Esophagus squamous epithelium (tissue), 5 donors: ENCODE measurements at places on chromosomes 6 and 20. TPM values are rescaled to one million over a fixed set of nuclear protein-coding genes. Genes with fewer than 3 reads are reported as not detected.

DNA sequence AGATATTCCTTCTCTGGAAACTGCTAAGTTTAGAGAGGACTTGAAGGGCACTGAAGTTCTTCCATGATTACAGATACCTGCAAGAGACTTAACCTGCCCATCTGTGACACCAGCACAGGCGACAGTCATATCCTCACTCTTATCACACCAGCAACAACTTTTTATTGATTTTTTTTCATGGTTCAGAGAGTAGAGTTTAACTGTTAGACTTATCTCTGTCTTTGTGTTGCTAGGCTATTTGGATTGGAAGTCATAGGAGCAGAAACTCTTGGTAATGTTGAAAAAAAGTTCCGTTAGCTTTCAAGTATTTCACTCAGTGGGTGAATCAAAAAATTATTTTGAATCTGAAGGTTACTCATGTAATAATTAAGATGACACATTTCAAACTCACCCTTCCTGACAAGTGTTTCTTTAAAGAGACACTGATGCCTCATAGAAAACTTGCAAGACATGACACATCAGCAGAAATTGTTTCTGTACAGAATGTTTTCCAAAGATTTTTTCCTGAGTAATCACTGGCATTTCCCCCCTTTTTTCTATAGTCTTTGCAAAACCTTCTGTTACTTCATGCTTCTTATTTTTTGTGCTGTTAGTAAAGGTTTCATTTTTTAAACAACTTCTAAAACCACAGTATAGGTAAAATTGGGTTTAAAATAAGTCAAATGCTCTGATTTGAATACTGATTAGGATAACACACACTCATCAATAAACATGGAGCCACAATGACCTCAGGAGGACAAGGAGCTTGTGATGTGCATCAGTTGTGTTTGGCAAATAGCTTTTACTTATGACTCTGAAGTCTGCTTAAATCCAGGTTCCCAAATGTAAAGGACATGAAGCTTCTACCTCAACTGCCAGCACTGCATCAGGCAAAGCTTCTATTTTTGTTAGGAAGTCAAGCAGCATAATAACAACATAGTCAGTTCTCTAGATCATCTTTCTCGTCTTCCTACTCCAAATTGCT, 252.9 kb upstream of the MAN1A1 start:
- no peak overlapping the region for H3K4me3 ChIP-seq
- H3K36me3 ChIP-seq, result no peaks in the 10 kb centered on the region
- no peak overlapping the region for H3K27ac ChIP-seq
- H3K4me1 ChIP-seq, result no peaks in the 10 kb centered on the region

DNA sequence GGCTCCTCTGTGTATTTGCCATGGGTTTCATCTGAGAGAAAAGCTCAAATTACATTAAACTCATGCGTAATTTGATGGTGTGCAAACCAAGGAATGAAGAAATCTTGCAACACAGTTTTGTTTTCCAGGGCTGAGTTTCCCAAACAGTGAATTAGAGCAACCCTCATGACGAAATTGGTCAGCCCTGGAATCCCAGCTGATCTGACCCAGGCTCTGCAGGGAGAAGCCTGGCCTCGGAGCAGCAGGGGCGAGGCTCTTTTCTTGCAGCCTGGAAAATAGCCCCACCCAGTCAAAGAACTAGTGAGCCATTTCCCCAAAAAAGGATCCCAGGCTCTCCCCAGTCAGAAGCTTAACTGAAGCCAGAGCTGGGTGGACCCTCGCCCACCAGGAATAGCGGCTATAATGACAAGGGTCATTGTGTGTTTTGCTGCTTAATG, 107.3 kb upstream of the SNX9 start:
- H3K4me1 ChIP-seq, result peaks cover 10% of the 10 kb centered on the region
- no peak overlapping the region for H3K4me3 ChIP-seq
- no peak for DNase-seq
- no peak overlapping the region for H3K27ac ChIP-seq
- no peaks in the 10 kb centered on the region for H3K27me3 ChIP-seq

DNA sequence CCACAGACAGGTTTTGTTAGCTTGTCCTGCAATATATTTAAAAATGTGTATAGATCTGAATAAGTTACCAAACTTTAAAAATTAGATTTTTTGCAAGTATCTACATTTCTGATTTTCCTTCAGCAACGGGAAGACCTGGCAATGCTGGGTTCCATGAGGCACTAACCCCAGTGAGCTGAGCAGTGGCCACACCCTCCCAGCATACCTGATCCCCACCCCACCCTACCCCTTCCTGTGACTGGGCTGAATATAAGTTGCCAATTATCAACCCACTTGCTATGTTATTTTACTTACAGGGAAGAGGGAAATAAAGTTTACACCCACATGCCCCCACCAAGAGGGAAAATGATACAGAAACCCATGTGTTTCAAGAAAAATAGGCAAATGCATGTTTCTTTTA, 70.3 kb upstream of the RALGAPA2 start:
- no peak overlapping the region for H3K27ac ChIP-seq
- no peaks in the 10 kb centered on the region for H3K27me3 ChIP-seq
- H3K4me3 ChIP-seq, result no peak overlapping the region
- no peak for DNase-seq
- H3K4me1 ChIP-seq, result peaks cover 31% of the 10 kb centered on the region

GRCh38 chr20:58238490-58238889, 10.0 kb upstream of the ANKRD60 start:
- H3K4me3 ChIP-seq, result no peak overlapping the region
- no peak for DNase-seq
- H3K27me3 ChIP-seq, result no peaks in the 10 kb centered on the region

- peaks cover 75% of the 10 kb centered on the region for H3K4me1 ChIP-seq
- H3K36me3 ChIP-seq, result no peaks in the 10 kb centered on the region
Measured at GRCh38 chr6:42777126-42777822, 4.6 kb upstream of the BICRAL start.

DNA sequence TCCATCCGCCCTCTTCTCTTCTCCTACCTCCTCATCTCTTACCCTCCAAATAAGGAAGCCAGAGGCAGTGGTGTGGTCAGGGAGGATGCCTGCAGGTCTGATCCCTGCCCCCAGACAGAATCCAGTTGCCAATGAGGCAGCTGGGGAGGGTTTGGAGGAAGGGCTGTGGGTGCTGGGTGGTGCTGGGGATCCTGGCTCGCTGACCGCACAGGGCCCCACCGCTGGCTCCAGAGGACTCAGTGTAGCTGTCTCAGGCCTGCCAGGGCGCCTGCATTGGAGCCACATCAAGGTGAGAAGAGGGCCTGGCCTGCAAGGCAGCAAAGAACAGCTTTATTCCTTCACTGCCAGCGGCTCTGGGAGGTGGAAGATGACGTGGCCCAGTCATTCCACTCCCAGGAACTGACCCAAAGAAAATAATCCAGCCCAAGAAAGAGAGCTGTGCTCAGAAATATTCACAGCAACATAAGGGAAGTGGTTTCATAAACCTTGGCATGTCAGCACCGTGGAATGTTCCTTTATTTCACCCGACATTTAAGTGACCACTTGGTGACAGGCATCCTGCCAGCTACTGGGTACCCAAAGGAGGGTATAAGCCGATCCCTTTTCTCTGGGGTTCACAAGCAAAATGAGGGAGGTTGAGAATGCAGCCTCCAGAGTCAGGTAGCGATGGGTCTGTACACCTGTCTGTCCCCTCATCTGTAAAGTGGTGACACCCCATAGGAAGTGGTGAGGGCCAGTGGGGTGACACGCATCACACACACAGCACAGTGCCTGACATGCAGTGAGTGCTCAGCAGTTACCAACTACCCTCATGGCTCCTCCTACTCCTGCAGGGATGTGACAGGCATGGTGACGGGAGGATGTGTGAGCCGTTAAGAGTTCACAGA, 125.1 kb downstream of the SNX5 start:
- no peaks in the 10 kb centered on the region for H3K36me3 ChIP-seq
- no peak for DNase-seq
- no peaks in the 10 kb centered on the region for H3K27me3 ChIP-seq
- H3K27ac ChIP-seq, result peak overlapping the region; percentile 42
- H3K4me3 ChIP-seq, result no peak overlapping the region

DNA sequence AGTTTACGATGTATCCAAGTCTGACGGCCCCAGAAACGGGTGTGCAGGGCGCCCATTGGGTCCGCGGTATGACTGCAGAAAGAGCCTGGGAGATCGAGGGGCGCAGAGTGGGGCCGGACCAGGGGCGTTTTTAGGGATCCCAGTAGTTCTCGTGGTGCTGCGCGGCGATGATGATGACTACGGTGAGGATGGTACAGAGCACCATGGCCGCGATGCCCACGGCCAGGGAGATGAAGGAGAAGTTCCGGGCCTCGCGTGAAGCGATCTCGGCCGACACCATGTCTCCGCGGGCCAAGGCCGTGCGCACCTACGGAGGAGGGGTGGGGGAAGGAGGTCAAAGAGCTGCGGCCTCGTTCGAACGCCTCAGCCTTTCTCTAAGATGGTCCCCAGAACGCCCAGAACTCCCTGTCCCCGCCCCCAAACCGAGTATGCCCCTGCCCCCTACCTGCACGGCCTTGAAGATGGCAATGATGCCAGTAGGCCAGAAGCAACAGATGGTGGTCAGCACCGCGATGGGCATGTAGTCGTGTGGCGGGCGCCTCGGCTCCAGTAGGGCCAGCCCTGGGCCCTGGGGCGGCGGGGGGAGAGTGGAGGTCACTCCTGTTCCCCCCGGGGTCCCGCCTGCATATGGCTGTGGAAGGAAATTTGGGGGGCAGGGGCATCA, 2.5 kb downstream of the PRRT1 start:
- H3K4me3 ChIP-seq, result peak overlapping the region; percentile 48
- H3K36me3 ChIP-seq, result peaks cover 11% of the 10 kb centered on the region
- H3K27me3 ChIP-seq, result no peaks in the 10 kb centered on the region
- H3K27ac ChIP-seq, result no peak overlapping the region
- DNase-seq, result no peak

DNA sequence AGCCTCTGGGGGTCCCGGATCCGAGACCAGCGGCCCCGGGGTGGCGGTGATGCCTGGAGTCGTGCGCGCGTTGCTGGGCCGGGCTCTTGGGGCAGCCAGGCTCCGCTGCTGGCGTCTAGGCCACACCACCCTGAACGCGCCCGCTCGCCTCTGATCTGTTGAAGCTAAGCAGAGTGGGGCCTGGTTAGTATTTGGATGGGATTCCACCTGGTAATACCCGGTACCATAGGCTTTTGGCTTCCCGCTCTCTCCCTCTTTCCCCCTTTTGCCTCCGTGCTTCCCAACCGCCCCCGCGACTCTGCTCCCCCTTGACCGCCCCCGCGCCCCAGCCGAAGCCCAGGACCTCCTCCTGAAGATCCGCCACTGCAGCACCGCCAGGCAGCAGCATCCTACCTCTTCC, 1383.5 kb upstream of the DEFB115 start:
- no peaks in the 10 kb centered on the region for H3K36me3 ChIP-seq
- no peak overlapping the region for H3K4me3 ChIP-seq
- no peak overlapping the region for H3K27ac ChIP-seq
- H3K27me3 ChIP-seq, result no peaks in the 10 kb centered on the region
- DNase-seq, result no peak

DNA sequence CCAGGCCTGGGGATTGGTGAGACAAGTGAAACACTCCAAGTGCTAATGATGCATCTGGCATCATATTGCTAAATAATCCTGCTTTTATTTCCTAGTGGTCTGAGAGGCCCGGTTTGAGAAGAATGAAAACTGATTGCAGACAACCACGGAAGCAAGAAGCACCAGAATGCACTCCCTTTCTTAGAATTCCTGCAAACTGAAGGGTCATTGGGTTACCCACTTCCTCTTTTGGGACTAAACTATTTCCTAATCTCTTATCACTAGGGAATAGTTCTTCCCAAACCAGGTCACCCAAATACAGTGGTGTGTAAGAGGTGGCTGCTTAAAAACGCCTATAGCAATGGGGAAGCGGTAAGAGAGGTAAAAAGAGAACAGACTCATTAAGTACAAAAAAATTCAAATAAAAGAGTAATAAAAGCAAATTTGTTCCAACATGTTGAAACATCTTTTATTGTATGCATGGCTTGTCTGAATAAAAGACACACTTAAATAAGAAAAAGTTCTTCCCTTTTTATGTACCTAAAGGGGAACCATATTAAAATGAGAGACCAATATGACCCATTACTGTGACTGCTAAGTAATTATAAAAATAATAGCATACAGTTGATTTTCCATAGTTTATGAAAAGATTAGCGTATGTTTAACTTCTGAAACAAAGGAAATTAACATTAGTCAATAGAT, 125.8 kb downstream of the MYB start:
- H3K4me1 ChIP-seq, result peaks cover 9% of the 10 kb centered on the region
- DNase-seq, result no peak
- H3K36me3 ChIP-seq, result peaks cover 3% of the 10 kb centered on the region
- no peak overlapping the region for H3K27ac ChIP-seq

DNA sequence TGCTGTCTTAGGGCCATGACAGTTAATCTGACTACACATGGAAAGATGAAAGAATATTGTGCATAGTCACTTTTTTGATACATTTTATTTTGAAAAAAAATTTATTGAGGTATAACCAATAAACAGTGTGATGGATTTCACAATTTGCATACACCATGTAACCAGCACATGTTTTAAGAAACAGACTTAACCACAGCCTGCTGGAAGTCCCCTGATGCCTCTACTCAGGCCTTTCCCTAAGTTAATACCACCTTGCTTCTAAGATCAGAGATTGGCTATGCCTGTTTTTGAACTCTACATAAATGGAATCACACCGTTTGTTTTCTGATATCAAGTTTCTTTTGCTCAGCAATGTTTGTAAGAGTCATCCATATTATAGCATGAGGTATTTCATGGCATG, 136.3 kb downstream of the CFAP61 start:
- H3K27ac ChIP-seq, result no peak overlapping the region
- DNase-seq, result no peak
- no peaks in the 10 kb centered on the region for H3K27me3 ChIP-seq

DNA sequence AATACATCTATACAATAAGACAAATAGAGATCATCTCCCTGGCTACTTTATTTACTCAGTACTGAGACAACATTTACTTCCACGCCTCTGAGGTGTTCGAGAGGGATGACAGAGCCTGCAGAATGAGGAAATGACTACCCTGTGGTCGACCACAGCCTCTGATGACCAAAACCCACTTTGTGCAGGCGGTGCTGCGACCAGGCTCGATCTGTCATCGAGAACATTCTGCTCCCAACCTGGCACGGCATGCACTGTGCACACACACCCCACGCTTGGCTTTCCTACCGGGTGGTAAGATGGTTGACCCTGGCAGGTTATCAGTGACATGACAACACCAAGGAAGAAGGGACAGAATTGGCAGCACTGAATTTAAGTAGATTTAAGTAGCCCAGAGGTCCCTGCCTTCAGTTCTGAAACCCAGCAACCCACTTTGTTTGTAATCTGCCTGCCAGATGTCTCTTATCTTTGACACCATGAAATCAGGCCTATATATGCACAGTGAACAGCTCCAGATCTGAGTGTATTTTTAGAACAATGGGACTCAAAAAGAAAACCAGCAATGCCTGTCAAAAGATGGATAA, 42.6 kb downstream of the TTI1 start:
- peak overlapping the region; percentile 36 for H3K27ac ChIP-seq
- peaks cover 3% of the 10 kb centered on the region for H3K36me3 ChIP-seq
- DNase-seq, result peak; percentile 39
- H3K4me1 ChIP-seq, result peaks cover 78% of the 10 kb centered on the region

GRCh38 chr6:113599444-113599843, 257.7 kb upstream of the MARCKS start:
- H3K4me1 ChIP-seq, result peaks cover 19% of the 10 kb centered on the region
- no peaks in the 10 kb centered on the region for H3K36me3 ChIP-seq
- H3K27ac ChIP-seq, result no peak overlapping the region

The DDX43 gene
- total RNA-seq, result 1.5 TPM

The HM13 gene
- total RNA-seq, result 93.6 TPM

The MAPK13 gene
- 136 TPM for total RNA-seq

The FKBP1C gene
- not detected for total RNA-seq

The CRISP2 gene
- total RNA-seq, result not detected

The KIAA1586 gene
- total RNA-seq, result 1.6 TPM

The VNN1 gene
- total RNA-seq, result 2.8 TPM

The CDH22 gene
- 1.3 TPM for total RNA-seq

The CLVS2 gene
- under 0.01 TPM for total RNA-seq
